ENCODE measurements at places on chromosomes 2 and 18. TPM values are rescaled to one million over a fixed set of nuclear protein-coding genes. Genes with fewer than 3 reads are reported as not detected.

Gene RBMS1
- 50.3 TPM for total RNA-seq

Gene TRABD2A
- total RNA-seq = 20.3 TPM

Gene HTRA2
- total RNA-seq = 81.0 TPM

Gene DIPK1C
- not detected for total RNA-seq

Gene C2orf15
- 0.92 TPM for total RNA-seq

DNA sequence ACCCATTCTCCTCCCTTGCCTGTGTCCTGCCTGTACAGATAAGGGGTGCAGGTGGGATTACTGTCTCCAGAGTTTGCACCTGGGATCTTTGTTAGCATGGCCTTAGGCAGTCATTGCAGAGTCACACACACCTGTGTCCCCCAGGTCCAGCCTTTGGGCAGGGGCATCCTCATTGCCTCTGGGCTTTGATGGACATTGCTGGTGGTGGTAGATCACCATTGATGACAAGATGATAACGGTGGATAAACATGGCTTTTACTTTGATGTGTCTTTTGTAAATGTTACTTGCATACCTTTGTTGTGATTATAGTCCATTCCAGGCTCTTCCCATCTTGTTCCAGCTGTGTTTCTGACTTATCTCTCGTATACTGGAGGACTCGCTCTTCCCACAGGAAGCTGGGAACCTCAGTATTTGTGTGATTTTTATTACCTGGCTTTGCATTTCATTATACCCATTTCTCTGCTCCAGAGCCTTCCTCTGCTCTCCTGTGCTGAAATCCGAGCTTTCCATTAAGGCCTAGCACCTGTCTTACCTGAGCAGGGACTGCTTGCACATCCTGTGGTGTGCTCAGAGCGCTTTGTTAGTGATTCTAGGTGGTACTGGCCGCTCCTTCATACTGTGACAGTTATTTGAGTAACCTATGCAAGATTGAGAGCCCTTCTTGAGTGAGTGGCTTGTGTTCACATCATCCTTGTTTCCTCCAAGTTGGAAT, 79.2 kb downstream of the PTPRM start:
- DNase-seq = no peak

GRCh38 chr2:38277245-38278116, 99.6 kb downstream of the ATL2 start:
- no peak for DNase-seq

DNA sequence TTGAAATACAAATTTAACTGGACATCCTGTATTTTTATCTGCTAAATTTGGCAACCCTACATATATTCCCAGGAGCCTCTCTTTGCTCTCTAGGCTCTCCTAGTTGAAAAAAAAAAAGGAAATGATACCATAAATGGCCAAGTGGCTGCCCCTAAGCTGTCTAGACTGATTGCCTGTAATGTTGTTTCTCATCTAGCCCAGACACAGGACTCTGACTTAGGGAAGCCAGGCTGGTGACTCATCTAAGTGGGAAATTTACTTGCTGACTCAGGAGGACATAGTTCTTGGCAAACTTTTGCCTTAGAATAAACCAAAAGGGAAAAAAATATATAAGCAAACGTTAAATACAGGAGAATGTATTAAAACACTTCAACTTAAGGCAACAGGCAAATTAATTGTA, 14.6 kb upstream of the ITGAV start:
- DNase-seq = no peak

DNA sequence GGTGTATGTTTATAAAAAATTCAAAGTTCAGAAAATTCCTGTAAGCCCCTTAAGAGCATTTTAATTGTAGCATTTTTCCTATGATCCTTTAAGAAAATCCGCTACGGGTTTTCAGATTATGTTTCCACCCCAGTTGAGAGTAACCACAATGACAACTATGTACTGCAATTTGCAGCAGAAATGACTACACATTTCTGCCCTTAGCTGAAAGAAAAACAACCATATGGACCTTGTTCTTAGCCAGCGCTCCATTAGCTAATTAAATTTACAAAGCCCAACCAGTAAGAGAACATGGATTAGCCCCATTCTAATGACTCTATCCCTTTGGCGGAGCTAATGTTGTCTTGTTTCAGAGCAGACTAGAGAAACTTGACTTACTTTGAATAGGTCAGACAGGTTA, 247.6 kb downstream of the SLC8A1 start:
- DNase-seq = no peak

GRCh38 chr2:234991290-234991689, 39.5 kb downstream of the SH3BP4 start:
- DNase-seq = no peak

GRCh38 chr2:180775711-180776110, 204.7 kb upstream of the UBE2E3 start:
- no peak for DNase-seq

- no peak for DNase-seq
Measured at GRCh38 chr2:67057901-67058703, 339.0 kb upstream of the ETAA1 start.

DNA sequence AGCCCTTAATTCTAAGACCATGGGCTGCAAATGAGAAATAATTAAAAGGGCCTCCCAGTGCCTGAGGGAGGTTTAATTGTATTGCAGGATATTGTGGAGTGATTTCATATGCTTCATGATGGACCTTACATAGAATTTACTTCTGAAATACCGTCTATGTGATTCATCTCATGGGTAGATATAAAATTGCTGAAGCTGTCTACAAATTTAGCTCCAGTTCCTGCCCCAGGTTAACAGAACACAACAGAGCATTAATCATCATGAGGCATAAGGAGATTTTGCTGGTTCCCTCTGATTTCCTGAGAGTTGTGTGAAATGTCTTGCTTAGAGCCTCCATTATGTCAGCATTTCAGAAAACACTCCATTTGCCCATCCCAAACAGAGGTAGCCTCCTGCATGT, 770 bp downstream of the UPP2 start:
- no peak for DNase-seq

DNA sequence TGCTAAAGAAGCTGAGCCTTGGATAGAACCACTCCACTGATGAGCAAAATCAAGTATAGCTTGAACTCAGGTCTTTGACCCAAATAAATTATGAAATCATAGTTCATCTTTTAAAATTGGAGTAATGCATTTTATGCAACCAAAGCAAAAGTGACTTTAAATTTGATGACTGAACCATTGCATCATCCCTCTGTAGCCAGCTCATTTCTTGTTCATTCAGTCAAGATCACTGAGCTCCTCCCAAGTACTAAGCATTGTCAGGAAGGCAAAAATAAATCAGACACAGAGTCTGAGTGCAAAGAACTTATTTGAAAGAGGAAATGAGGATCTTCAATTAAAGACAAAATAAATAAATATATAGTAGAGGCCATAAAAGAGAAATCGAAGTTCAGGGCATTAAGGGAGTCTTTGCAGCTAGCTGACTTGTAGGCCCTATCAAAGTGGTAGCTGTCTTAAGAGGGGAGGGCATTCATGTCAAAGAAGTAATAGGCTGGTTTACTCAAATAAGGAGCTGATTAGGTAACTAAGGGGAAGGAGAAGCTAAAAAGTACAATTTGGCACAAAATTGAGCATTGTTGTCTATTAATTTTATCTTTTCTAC, 411.8 kb downstream of the MTX2 start:
- DNase-seq = no peak

DNA sequence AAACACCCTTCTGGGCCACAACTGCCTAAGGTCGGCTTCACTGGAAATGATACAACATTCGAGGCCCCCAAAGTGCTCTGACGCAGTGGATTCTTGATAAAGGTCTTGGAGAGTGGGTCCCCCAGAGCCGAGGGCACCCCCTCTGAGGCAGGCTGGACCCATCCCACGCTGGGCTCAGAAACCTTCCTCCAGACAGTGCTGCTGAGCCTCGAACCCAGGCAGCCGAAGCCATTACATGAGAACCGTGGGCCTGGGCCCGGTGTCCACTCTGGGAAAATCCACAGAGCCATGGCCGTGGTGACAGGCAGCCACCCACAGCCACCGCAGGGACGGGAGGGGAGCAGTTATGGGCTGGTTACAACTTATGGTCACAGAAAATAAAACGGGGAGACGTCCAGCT, 81.4 kb upstream of the ID2 start:
- DNase-seq = no peak

GRCh38 chr2:7825591-7826312, 856.1 kb upstream of the ID2 start:
- no peak for DNase-seq

DNA sequence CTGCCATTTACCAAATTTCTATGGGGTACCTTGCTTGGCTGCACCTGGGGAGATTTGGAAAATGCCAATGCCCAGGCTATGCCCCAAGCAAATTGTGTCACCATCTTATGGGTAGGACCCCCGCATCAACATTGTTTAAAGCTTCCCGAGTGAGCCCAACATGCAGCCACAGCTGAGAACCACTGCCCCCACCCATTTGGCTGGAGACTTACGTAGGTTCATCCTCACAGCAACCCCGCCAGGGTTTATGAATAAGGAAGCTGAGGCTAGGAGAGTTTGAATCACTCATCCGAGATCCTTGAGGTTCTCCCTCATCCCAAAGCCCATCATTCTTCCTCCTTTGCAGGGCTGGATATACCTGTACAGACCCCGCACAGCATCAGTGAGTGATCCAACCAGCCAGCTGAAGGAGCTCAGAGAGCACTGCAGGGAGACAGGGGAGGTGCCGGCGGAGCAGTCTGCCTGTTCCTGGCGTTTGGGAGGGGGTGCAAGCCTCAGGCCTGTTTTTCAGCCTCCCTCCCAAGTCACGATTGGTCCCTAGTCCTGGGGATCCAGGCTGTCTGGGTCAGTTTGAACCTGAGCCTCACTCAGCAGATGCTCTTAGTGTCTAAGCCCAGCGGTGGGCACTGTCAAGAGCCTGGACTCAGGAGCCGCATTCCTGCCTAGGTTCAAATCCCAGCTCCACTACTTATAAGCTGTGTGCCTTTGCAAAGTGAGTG, 164.9 kb downstream of the SMAD7 start:
- DNase-seq = no peak

GRCh38 chr2:98648451-98648850, 40.1 kb downstream of the UNC50 start:
- no peak for DNase-seq

DNA sequence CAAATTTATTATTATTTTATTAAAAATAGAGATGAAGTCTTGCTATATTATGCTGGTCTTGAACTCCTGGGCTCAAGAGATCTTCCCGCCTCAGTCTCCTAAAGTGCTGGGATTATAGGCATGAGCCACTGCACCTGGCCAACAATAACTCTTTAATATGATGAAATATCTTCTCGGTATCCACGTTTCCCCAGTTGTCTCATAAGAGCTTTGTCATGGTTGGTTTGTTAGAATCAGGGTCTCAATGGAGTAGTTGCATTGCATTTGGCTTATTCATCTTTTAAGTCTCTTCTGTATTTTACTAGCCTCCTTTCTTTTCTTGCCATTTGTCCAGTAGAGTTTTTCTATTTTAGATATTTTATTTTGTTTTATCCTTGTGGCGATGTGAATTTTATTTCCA, 32.7 kb upstream of the DLX2 start:
- DNase-seq = no peak

DNA sequence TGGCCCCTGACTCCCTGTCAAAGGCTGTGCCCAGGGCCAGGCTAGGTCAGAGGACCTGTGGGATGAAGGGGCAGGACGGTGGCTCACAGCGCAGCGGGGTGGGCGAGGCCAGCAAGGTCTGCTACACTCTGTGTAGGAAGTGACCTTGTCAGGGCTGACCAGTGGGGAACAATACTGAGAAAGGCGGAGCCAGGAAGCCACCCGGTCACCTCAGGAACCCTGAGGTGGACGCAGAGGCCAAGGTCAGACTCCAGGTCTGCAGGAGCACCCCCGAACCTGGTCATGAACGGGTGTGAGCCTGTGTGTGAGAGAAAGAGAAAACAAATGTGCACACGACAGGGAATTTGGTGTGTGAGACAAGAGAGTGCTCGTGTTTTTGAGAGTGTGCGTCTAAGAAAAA, 72.3 kb downstream of the SMAD7 start:
- DNase-seq = no peak

- DNase-seq = no peak
Measured at GRCh38 chr18:3722649-3723433, 272.9 kb downstream of the TGIF1 start.

GRCh38 chr2:82781176-82781915, 1677.7 kb downstream of the SUCLG1 start:
- no peak for DNase-seq

DNA sequence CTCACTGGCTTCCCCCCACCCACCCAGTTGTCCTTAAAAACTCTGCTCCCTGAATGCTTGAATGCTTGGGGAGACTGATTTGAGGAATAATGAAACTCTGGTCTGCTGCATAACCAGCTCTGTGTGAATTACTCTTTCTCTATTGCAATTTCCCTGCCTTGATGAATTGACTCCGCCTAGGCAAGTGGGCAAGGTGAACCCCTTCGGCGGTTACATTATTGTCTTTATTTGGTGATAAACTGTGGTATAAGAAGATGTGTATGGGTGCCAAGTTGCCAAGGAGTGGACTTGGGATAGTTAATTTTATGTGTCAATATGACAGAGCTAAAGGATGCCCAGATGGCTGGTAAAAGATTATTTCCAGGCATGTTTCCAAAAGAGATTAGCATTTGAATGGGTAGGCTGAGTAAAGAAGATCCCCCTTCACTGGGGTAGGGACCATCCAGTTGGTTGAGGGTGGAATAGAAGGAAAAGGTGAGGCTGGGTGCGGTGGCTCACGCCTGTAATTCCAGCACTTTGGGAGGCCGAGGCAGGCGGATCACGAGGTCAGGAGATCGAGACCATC, 98.5 kb upstream of the HAAO start:
- no peak for DNase-seq

DNA sequence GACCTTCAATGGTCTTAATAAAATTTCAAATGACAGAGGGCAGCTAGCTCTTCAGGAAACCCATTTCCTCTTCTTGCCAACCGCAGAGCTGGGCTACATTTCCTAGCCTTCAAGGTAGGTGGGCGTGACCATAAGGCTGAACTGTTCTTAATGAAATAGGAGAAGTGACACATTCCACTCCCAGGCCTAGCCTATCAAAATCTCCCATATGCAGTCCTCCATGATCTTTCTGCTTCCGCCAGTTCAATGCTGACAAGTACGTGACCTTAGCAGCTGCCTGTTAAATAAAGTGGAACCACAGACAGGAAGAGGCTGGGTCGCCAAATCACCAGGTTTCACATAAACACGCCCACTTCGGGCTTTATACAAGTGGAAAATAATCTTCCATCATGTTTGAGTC, 13.2 kb downstream of the SERPINE2 start:
- peak; percentile 59 for DNase-seq

GRCh38 chr2:226981791-226982326, 146.0 kb downstream of the RHBDD1 start:
- DNase-seq = no peak

DNA sequence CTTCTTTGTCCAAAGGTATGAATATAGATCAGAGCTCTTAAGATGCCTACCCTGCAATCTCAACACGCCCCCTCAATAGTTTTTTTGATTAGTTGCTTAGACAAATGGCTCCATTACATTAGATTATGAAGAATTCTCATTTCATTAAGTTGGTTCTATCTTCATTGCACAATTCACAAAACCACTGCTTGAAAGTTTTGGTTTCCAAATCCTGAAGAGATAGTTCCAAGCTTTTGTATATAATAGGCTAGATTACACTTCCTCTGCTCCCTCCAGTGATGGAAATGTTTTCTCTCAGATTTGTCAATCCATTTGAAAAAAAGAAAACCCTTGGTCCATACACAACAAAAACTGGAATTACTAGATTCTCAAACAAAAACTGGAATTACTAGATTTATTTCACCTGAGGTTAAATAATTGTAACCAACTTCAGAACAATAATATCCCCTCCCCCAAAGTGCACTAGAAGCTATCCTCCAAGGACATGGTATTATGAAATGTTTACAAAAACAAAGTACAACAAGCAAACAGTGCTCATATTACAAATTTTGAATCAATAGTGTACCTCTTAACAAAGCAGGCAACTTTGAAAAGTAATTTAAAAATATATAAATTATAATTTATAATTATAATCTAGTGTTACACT, 6.8 kb upstream of the TLK1 start:
- DNase-seq = no peak
